ENCODE measurements at places on chromosomes 4 and X.

- no peak for DNase-seq
These were observed 853.4 kb downstream of the STIM2 start for GRCh38 chr4:27714073-27714472.

- no peak for DNase-seq
These were observed 7.4 kb upstream of the UBA1 start for GRCh38 chrX:47186096-47186740.

GRCh38 chrX:149910178-149910695 is 19.1 kb upstream of the HSFX4 start:
- DNase-seq: no peak

DNA sequence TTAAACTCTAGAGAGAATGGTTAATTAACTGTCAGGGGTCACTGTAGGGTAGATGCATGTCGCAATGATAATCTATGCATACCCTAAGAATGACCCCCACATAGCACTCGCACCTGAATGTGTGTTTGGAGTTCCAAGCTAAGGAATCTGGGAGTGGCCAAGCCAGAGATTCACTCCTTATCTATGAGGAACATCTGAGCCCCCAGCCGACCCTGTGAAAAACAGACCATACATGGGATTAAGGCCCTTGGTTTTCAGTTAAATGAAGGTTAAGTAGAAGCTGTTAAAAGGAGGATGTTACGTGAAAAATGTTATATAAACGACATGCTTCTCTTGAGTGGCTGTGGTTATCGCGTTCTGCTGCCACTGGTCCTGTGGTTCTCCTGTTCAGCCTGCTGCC is 147.2 kb downstream of the RELL1 start:
- DNase-seq: no peak

- DNase-seq: no peak
These were observed 7.9 kb upstream of the CLDN24 start for GRCh38 chr4:183329954-183330742.

- DNase-seq: no peak
These were observed 124.0 kb downstream of the FAM53A start for GRCh38 chr4:1559896-1560650.

DNA sequence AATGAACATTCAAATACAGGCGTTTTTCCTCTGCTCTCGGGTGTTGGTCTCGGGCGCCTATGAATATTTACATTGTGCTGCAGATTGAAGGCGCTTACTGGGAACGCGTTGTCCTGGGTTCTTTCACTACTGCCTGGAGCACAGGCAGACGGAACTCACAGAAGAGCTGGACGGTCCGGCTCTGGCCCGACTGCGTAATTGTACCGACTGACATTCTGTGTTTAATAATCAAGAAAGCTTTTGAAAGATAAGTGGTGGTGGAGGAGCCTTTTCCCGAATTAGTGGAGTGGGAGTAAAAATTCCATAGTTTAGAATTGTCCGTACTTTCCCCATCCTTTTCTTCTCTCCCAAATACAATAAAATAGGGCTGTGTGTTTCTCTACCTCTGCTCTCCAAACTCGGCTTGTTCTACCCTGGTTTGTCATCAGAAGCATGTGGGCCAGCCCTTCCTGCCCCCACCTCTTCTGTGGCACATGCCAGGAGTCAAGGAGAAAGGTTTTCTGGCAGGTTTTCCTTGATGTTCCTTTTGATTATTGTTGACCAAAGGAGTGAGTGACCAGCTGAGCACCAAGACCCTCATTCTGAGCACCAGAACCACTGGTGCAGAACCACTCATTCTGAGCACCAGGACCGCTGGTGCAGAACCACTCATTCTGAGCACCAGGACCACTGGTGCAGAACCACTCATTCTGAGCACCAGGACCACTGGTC is 2.3 kb downstream of the FHDC1 start:
- DNase-seq: no peak

DNA sequence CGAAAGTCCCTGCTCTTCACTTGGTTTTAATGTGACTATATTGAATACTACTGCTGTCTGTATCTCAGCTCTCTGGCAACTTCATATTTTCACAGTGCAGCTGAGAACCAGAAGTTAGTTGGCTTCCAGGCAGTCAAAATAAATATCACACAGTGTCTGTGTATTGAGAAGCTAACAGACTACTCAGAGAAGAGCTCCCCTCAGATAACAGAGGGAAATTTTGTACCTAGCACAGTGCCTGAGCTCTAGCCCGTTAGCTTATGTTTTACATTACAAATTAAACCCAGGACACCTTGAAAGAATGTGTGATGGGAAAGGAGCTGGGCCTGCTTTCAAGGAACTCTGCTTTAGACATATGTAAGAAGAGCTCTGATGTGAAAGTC is 22.7 kb downstream of the JADE1 start:
- DNase-seq: no peak

DNA sequence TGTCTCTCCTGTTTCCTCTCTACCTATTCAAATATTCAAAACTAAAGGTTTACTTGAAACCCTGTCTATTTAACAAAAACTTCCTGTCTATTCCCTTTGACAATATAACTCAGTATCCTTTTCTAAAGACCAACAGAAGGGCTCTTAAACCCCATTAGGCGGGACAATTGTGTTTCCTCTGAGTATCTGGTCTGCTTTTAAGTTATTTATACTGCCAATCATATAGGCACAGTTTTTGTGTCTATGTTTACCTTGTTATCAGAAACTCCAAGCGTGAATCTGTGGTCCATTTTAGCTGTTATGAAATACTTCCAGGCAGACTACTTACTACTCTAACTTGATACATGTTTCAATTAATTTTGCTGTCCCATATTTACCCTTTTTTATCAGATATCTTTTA is 350.0 kb upstream of the CTSO start:
- no peak for DNase-seq

DNA sequence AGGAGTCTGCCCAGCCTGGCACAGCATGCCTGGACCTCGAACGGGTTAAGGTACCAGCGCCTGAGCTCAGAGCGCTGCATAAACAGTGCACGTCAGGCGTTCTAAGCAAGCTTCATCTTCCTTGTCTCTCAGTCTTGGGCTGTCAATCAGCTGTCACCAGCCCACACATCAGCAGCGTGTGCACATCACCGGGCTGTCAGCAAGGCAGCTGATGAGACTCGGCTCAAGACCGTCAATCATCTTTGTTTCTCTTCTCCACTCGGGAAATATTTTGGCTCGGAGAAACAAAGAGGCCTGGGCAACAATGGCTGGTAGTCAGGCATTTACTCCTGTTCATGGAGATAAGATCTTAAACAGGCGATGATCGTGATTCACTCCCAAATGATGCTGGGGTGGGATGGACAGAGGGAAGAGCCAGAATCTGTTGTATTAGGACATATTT is 141.3 kb downstream of the LDB2 start:
- DNase-seq: no peak

DNA sequence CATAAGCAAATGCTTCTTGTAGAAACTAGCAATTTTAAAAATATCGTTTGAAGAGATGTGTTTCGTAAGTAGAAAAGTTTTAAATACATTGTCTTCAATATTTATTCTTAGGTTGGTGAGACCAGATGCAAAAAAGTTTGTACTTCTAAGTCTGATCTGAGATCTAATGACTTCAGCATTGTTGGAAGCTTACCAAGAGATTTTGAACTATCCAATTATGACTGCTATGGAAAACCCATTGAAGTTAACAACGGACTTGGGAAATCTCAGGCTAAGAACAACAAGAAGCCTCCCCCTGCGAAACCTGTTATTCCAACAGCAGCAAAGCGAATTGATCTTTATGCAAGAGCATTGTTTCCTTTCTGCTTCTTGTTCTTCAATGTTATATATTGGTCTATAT is 50.2 kb upstream of the GRIA2 start:
- DNase-seq: no peak

DNA sequence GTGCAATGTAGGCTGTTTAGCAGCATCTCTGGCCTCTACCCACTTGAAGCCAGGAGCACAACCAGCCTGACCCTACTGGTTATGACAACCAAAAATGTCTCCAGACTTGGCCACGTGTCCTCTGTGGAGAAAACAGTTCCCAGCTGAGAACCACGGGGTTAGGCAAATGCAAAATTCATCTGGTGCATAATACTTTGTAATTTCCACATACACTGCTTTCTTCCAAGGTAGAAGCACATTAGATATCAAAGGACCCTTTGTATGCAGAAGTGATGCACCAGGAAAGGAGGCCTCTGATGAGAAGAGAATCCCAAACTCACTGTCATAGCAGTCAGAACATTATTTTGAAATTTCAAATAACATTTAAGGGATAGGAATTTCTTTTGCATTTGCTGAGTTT is 26.3 kb downstream of the MFAP3L start:
- DNase-seq: no peak

DNA sequence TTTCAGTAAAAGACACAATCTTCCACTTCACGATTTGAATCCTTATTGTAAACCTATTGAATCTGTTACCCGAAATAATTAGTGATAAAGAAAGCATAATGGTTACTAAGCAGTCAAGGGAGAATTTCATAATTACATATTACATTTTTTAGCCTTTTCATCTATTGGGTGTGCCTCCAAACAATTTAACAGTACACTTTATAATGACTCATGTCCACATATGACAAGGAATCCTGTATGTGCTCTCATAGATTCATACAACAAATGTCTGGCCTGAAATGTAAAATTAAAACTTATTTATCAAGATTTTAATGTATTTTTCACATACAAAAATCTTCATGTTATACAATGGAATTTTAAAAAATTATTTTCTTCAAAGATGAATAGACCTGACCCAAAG is 39.4 kb downstream of the PPP3CA start:
- DNase-seq: no peak

DNA sequence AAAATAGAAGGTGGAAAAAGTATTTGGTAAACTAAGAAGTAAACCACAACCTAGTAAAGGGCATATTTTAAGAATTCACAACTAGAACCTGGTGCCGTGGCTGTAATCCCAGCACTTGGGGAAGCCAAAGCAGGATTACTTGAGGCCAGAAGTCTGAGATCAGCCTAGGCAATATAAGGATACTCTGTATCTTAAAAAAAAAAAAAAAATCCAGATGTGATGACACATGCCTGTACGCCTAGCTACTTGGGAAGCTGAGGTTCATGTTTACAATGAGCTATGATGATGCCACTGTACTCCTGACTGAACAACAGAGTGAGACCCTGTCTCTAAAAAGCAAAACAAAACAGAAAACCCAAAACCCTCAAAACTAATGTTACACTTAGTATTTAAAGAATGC is 294.9 kb upstream of the ZCCHC13 start:
- DNase-seq: no peak

GRCh38 chrX:47030339-47030738 is 47.9 kb upstream of the RGN start:
- no peak for DNase-seq

DNA sequence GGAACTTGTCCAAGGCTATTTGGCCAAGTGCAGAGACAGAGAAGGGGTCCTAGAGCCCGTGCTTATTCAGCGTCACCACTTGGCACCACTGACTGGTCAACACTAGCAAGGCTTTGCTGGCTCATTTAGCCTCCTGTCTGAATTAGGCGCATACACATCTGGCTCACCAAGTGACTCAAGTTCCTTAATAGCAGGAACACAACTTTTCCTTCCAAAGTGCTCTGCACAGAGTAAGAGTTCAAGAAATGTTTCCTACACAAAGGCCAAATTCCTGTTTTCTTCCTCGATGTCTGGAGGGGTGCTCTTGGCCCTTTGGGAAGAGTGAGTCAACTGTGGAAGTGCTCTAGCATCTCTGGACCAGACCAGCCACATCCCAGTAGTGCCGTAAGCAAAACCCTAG is 26.8 kb upstream of the CENPU start:
- no peak for DNase-seq

GRCh38 chr4:158599150-158599549 is 72.5 kb downstream of the C4orf46 start:
- no peak for DNase-seq

DNA sequence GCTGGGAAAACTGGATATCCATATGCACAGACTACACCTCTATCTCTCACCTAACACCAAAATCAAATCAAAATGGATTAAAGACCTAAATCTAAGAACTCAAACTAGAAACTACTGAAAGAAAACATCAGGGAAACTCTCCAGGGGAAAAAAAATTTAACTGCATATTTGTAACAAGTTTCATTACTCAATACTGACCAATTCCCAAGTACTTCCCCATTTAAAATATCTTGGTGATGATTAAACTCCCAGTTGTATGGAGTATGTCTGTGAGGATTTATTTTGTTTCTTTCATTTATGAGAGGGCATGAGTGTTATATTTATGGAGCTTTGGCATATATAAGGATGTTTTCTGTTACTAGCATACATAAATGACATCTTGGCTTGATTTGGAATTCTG is 112.3 kb upstream of the IL15 start:
- DNase-seq: no peak

DNA sequence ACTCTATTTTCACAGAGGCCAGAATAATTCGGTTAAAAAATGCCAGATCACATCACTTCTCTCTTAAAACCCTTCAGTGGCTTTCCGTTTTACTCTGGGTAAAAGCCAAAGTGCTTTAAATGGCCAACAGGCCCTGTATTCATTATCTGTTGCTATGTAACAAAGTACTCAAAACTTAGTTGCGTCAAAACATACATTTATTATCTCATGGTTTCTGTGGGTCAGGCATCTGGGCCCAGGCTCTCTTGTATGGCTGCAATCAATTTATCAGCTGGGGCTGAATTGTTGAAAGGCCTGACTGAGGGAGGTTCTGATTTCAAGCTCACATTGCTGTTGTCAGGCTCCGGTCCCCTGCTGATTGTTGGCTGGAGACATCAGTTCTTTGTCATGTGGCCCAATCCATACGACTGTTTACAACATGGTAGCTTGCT is 72.7 kb upstream of the H2AZ1 start:
- no peak for DNase-seq

- DNase-seq: no peak
These were observed 610.3 kb upstream of the AADAT start for GRCh38 chr4:170700064-170700463.

DNA sequence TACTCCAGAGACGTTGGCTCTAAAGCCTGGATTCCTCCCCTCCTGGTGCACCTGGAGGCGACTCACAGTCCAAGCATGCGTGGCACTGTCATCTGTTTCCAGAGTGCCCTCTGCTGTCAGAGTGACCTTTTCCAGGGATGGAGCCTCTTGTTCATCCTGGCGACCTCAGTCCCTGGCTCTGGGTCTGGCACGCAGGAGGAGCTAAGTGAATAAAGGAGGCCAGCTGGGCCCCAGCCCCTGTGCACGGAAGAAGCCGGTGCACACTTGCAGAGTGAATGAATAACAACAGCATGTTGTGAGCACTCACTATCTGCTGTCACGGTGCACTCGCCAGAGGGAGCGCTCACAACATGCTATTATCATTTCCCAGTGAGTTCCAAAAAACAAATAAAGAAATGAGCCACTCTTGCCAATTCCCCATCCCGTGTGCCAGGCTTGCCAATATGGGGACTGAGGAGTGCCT is 27.8 kb upstream of the PSAPL1 start:
- DNase-seq: peak; percentile 43

GRCh38 chr4:137474711-137475301 is 57.5 kb downstream of the PCDH18 start:
- no peak for DNase-seq

- no peak for DNase-seq
These were observed 245.2 kb upstream of the FSTL5 start for GRCh38 chr4:162409048-162409447.

DNA sequence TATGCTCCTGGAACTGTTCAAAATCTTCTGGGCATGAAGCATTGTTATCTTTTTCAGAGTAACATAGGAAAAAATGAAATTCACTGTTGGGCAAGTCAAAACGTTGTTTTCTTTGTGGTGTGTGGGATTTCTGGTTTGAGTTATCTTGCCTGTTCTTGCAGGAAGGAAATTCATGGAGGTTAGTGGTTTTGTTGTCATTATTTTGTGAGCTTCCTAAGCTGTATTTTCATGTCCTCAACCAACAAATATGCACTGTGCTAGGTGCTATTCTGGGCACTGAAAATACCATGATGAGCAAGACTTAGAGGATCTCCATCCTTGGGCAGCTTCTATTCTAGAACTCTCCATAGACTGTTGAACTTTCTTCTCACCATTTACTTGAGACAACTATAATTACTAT is 16.9 kb downstream of the SPINK2 start:
- DNase-seq: no peak
